ENCODE measurements at places on chromosomes 5 and 9.

DNA sequence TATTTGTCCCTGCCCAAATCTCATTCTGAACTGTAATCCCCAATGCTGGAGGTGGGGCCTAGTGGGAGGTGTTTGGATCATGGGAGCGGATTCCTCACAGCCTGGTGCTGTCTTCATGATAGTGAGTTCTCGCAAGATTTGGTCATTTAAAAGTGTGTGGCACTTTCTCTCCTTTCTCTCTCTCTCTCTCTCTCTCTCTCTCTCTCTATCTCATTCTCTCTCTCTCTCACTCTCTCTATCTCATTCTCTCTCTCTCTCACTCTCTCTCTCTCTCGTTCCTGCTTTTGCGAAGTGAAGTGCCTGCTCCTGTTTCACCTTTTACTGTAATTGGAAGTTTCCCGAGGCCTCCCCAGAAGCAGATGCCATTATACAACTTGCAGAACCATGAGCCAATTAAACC, 207.3 kb upstream of the NR4A3 start:
- DNase-seq: no peak

GRCh38 chr9:36961561-36962325, 72.3 kb downstream of the PAX5 start:
- DNase-seq: no peak

GRCh38 chr5:113505181-113505580, 8.3 kb upstream of the YTHDC2 start:
- DNase-seq: no peak

- no peak for DNase-seq
Measured at GRCh38 chr5:44613936-44614335, 194.8 kb upstream of the MRPS30 start.

GRCh38 chr5:179400020-179400419, 54.8 kb upstream of the ADAMTS2 start:
- no peak for DNase-seq
